ENCODE measurements at places on chromosomes 5 and 9.

DNA sequence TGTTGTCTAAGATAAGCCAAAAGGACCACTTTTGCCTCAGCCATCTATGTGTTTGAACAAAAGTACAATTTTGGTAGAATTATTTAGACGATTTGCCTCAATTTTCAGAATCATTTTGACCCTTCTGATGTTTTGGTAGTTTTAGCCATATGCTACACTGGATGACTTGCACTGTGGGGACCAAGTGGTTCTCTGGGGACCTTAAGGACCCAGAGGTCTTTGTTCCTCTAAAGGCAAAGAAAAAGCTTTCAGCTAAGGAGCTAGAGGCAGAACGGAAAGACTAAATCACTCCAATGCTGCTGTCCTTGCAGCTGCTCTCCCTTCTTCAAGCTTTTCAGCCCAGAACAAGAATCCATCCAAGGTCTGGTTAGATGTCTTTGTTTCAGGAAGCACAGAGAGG lies 51.0 kb upstream of the APC start:
- no peak for DNase-seq

DNA sequence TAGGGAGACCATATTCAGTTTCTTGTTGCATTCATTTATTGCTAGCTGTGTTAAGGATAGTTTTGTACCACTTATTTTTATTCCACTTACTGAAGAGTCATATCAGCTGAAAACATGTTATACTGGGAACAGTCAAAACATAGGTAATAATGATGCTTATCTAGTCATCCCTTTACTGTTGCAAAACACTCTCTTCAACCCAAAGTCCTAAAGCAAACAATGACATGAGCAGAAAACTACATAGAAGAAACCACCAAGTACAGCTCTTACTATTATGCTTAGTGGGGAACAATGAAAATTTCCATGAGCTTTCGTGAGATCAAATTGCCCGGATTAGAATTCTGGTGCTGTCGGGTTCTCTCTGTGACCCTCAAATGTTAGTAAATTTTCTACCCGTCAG lies 681.4 kb downstream of the NR2F1-AS1 start:
- DNase-seq, result no peak

DNA sequence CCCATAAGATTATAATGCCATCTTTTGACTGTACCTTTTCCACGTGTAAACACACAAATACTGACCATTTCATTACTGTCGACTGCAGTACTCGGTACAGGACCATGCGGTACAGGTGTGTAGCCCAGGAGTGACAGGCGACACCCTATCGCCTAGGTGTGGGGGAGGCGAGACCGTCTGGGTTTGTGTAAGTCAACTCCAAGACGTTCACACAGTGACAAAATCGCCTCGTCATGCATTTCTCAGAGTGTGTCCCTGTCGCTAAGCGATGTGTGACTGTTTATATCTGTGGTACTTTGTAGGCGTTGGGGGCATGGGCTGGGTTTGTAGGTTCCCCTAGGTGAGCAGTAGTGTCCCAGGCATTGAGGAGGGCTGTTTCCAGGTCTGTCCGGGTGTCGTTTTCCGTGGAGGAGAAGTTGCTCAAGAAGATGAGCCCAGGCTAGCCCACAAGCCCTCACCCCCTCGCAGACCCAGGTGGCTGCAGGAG lies 20.3 kb downstream of the NEK6 start:
- no peak for DNase-seq

- no peak for DNase-seq
Observed at GRCh38 chr5:42720251-42720650, 36.4 kb upstream of the CCDC152 start.

DNA sequence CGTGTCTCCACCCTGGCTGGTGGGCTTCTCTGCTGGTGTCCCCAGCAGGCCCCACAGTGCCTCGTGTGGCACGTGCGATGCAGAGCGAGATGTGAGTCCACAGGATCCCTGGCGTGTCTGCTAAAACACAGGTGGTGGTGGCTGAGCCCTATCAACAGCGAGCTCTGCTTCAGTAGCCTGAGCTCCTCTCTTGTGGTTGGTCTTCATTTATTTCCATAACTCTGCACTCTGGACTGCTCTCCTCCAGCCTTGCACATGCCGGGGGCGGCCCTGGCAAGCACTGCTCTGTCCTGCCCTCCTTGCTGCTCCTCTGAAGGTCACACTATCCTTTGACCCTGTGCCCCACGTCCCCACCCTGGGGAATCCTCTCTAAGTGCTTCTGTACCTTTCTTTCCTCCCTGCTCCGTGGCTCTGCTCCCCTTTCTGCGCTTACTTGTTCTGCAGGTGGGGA lies 59.2 kb downstream of the NSUN2 start:
- no peak for DNase-seq

GRCh38 chr5:90696153-90696552 lies 137.6 kb downstream of the ADGRV1 start:
- no peak for DNase-seq

GRCh38 chr5:2696156-2696807 lies 55.2 kb downstream of the IRX2 start:
- no peak for DNase-seq

DNA sequence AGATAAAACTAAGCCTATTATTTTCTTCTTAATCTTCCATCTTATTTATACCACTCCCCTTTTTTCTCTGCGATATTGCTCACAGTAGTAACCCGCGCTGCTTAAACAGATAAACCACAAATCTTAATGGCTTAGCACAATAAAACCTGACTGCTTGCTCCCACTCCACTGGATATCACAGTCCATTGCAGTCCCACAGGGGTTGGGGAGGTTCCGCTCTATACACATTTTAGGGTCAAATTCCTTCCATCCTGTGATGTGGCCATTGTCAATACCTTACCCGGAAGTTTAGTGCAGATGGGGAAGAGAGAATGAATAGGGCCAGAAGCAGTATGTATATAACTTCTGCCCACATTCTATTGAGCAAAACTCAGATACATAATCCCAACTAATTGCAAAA lies 193.7 kb downstream of the RAB3C start:
- DNase-seq, result no peak

- DNase-seq, result no peak
Observed at GRCh38 chr5:71537687-71538086, 49.5 kb upstream of the MCCC2 start.

DNA sequence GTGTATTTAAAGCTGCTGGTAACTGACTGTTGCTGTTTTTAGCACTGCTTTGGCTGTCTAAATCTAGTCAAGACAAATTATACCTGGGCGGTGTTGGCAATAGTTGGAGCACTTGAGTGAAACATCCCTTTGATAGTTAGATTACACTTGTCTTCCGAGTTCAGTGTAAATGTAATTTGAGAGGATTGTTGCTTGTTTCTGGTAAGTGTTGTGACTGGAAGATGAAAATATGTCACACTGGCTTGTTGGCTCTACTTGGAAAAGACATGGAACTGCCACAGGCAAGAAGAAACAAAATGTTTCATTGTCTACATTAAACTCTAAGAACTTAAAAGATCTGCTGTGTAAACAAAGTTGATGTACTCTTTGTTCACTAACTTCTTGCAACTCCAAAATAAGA lies 49.2 kb upstream of the PTPRD start:
- DNase-seq, result no peak

DNA sequence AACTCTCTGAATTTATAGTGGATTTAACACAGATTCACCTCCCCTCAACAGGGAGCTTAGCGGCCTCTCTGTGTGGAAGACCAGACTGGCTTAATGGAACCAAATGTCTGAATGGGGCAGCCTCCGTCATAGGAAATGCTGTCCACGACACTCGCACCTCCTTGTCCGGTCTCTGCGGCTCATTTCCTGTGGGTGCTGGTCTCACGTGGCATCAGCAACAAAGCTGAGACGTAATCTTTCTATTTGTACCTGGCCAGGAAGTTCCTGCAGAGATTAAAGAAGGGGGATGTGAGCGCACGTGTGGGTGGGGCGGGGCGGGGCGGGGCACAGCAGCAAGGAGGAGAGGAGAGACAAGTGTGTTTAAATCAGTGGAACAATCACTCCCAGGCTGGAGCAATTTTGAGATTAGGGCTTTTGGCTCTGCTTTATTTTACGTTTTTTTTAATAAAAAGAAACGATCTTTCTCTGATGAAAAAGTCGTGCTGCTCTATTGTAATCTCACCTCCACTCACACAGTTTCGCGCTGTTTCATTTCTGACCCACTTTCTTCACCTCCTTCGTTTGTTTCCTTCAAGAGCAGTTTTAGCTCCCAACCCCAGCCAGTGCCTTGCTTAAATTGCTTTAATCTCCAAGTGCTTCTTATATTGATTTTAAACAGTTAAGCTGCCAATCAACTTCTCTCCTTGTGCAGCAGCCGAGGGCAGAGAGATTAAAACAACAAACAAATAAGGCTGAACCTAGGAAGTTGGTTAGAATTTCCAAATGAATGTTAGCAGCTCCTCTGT lies 132.2 kb upstream of the ASTN2 start:
- no peak for DNase-seq
